ENCODE measurements at places on chromosomes 5 and 9.

GRCh38 chr5:80975065-80975464 lies 14.9 kb downstream of the RASGRF2 start:
- no peak for DNase-seq

DNA sequence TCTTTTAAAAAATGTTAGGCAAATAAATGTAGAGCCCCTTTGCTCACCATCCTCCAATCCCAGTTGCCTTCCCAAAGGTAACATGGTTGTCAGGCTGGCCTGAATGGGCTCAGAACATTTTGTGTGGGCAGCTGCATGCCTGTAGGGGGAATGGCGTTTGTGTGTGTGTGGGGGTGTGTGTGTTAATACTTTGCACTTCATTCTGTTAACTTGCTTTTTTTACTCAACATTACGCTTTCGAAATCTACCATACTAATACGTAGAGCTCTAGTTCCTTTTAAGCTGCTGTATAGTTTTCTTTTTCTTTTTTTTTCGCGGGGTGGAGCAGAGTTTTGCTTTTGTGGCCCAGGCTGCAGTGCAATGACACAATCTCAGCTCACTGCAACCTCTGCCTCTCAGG lies 14.0 kb downstream of the MYOZ3 start:
- no peak for DNase-seq

GRCh38 chr5:107669096-107670031 lies 1.4 kb downstream of the EFNA5 start:
- no peak for DNase-seq

GRCh38 chr9:126613651-126614050 lies at the start of gene LMX1B:
TSS of gene LMX1B (plus strand) at chr9:126613928. CDS start at chr9:126614450, 522 bp downstream.
- peak; percentile 50 for DNase-seq

DNA sequence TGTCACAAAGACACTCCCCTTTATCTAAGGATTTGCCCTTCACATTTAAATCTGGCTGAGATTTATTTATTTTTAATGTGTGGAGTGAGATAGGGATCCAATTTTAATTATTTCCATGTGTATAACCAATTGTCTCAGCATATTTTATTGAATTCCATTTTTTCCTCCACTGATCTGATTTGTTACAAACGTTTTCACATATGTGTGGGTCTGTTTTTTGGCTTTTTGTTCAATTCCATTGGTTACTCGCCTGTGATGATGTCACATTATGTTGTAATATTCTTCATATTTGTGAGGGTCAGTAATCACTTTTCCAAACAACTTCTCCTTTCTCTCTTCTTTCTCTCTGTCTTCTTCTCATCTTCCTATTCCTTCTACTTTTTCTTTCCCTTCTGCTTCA lies 278.3 kb upstream of the RFX3 start:
- peak; percentile 34 for DNase-seq

DNA sequence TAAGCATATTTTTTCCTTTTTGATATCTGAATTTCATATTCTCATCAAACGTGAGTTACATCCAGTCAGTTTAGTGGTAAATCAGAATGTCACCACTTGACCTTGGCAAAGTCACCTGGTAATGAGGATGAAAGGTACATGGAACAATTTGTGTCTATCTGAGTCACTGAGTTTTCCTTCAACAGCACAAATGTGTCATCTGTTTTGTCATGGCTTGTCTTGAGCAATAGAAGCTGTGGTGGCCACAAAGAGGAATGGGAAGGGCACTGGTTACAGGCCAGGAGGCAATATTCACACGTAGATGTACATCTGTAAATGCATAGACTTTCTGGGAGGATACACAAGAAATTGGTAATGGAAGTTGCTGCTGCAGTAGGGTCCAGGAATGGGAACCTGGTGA lies 8.4 kb upstream of the ZNF474 start:
- no peak for DNase-seq

- DNase-seq: peak; percentile 28
These were observed 61.9 kb upstream of the ITGA1 start for GRCh38 chr5:52725808-52726207.

DNA sequence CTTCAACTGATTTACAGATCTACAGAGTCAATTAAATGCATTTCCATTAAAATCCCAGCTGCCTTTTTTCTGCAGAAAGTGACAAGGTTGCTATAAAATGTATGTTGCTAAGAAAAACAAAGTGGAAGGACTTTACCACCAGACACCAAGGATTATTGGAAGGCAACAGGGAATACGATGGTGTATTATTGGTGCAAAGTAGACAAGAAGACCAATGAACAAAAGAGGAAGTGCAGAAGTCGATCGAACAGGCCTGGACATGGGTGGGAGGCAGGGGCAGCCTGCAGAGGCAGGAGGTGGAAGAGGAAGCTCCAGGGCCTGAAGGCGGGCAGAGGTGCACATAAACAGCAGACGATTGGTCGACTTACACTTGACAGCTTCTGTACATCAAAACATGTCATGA lies 10.6 kb upstream of the SLC6A19 start:
- DNase-seq: no peak

GRCh38 chr5:57693488-57694305 lies 211.1 kb upstream of the ACTBL2 start:
- no peak for DNase-seq

DNA sequence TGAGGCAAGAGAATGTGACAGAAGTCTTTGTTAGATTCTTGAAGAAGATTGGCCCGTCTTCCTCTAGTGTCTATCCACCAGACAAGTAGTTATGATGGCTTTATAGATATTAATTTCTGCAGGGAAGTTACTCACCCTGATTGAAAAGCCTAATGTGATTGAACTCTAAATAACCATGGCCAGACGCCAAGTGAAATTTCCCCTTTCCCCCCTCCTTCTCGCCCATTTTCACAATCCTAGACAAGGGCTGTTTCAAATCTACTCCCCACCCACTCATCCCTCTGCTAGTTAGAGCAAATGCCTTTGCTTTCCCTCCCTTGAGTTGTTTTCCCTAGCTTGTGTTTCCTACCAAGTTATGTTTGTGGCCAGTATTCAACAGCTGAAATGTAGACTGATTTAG lies 182.5 kb downstream of the TMEM167A start:
- no peak for DNase-seq

DNA sequence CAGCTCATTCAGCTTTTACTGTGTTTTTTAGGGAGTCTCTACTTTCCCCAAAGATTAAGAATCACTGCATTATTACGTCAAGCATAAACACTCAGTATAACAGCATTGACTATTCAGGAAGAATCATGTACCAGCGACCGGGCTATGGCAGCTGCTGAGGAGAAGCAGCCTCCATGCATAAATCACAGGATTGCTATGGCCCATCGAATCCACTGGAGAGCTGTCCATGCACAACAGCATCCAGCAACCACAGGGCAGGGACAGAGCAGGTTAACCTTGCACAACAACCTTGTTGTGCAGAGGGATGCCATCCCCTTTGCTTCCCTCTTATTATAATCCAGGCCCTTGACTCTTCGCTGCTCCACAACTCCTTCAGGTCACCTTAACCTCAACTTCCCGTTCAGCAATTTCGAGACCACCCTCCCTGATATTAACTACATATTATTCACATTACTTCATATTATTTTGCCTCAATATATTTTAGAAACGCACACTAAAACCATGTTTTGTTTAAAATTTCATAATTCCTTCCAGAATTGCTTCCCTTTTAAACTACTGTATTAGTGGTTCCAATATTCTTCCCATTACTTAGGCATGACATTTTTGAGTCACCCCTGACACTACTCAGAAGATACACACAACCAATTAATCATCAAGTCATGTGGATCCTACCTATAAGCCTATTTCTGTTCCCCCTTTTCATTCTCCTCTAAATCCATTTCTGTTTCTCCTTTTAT lies 991 bp downstream of the IARS1 start:
- peak; percentile 37 for DNase-seq

GRCh38 chr5:66851306-66851705 lies 255.1 kb downstream of the MAST4 start:
- DNase-seq: peak; percentile 20

- no peak for DNase-seq
These were observed 947.0 kb downstream of the NR2F1-AS1 start for GRCh38 chr5:92633875-92634487.

- DNase-seq: no peak
These were observed 25.6 kb downstream of the USP20 start for GRCh38 chr9:129860653-129861446.

DNA sequence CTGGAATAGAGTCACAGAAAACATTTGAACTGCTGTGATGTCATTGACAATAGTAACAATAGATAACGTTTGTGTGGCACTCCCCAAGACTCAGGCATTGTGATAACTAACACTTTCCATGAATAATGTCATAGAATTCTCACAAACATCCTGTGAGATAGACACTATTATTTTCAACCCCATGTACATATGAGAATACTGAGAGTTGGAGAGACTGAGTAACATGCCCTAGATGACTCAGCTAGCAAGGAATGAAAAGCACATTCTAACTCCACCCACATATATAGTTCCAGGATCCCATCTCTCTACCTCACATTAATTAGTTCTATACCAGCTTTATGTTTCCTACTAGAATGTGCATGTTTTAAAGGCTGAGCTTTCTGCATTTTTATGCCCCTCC lies 71.4 kb downstream of the ASTN2 start:
- no peak for DNase-seq

GRCh38 chr5:172111852-172112225 lies 76.2 kb downstream of the STK10 start:
- peak; percentile 87 for DNase-seq

- DNase-seq: no peak
These were observed at the start of gene PCDHA13 for GRCh38 chr5:140881889-140882590. TSS of gene PCDHA13 (plus strand) at chr5:140882124. CDS start at chr5:140882269, 145 bp downstream.

GRCh38 chr5:111697881-111698757 lies 58.9 kb downstream of the NREP start:
- peak; percentile 43 for DNase-seq

GRCh38 chr5:176436656-176437055 lies 11.5 kb upstream of the FAF2 start:
- DNase-seq: peak; percentile 68

GRCh38 chr5:5309645-5310044 lies 112.8 kb upstream of the ICE1 start:
- no peak for DNase-seq

- DNase-seq: no peak
These were observed 1.0 kb downstream of the KLF9 start for GRCh38 chr9:70413464-70413798.

- DNase-seq: no peak
These were observed 13.1 kb downstream of the DAP start for GRCh38 chr5:10747678-10748622.

DNA sequence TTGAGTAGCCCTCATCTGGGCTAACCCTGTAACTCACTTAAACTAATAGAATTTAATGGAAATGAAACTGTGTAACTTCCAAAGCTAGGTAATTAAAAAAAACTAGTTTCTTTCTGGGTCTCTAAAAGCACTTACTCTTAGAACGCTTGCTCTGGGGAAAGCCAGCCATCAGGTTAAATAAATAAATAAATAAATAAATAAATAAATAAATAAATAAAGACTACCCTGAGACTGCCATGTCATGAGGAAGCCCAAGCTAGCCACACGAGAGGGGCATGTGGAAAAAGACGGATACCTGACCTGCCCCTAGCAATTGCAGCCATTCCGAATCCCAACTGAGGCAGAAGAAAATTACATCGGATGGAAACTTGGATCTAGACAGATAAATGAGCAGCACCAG lies 51.3 kb upstream of the FER start:
- DNase-seq: no peak

GRCh38 chr9:107894572-107895261 lies 405.1 kb upstream of the KLF4 start:
- peak; percentile 74 for DNase-seq

DNA sequence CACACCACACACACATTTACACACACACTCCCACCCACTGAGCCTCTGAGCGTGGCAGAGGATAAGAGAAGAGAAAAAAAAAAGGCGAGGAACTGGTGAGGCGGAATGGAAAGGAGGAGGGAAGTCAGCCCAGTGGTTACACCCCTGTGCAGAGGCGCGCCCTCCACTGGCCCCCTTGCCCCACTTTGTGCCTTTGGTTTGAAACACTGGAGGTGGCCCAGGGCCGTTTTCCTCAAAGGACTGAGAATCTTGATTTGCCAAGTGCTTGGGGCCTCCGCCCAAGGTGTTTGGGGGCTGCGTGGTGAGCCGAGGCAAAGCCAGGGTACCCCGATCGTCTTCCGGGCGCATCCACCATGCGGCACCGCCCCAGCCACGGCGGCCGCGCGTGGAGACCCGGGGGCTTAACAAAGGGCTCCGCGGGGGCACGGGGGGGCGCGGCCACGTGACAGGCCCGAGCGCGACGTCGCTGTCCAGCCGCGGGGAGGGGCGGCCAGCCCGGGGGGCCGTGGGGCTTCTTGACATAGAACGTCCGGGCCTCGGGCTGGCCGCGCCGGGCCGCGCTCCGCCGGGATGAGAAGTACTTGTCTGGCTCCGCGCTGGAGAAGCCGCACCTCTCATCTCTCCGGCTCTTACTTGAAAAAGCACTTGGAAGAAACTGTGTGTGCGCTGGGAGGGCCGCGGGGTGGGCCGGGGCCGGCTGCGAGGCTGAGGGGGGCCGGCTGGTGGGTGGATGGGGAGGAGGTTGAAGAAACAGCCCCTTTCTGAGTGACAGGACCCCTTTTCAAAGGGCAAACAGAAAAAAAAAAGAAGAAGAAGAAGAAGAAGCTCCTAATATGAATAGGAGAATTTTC lies 21.0 kb downstream of the NR2F1 start:
- DNase-seq: peak; percentile 41

DNA sequence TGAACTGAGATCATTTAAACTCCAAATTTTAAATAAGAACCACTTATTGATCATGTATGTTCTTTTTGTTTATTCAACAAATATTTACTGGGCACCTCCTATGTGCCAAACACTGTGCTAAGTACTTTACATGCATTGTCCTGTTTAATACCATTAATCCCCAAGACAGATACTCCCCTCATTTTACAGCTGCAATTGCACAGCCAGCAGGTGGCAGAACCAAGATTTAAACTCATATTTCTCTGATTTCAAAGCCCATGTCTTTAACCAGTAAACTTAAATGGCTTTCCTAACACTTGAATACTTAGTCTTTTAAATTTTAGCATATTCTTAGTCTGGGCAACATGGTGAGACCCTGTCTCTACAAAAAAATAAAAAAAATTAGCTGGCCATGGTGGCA lies 43.4 kb upstream of the KIAA1958 start:
- DNase-seq: peak; percentile 46

- DNase-seq: no peak
These were observed 101.3 kb upstream of the PHYKPL start for GRCh38 chr5:178333821-178334481.
